SK-N-MC (cell line): ENCODE measurements at places on chromosomes 2 and 18.

- no peak for DNase-seq
These were observed 197.6 kb upstream of the CHST9 start for GRCh38 chr18:27382567-27383216.

DNA sequence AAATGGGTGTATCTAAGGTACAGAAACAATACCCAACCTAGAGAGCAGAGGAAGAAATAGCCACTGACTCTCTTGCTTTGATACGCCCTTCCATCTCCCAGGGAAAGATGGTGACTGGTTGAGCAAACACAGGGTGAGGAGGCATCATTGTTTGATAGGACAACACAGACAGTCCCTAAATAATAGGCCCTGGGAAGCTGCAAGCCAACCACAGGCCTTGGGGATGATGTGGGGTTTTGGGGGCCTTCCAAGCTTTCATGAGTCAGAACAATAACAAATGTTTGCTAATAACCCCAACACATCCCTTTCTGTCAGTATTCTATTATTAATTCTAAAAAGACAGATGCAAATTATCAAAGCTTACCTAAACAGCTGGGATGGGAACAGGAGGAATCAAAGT is 9.8 kb downstream of the LGALSL start:
- DNase-seq = no peak

DNA sequence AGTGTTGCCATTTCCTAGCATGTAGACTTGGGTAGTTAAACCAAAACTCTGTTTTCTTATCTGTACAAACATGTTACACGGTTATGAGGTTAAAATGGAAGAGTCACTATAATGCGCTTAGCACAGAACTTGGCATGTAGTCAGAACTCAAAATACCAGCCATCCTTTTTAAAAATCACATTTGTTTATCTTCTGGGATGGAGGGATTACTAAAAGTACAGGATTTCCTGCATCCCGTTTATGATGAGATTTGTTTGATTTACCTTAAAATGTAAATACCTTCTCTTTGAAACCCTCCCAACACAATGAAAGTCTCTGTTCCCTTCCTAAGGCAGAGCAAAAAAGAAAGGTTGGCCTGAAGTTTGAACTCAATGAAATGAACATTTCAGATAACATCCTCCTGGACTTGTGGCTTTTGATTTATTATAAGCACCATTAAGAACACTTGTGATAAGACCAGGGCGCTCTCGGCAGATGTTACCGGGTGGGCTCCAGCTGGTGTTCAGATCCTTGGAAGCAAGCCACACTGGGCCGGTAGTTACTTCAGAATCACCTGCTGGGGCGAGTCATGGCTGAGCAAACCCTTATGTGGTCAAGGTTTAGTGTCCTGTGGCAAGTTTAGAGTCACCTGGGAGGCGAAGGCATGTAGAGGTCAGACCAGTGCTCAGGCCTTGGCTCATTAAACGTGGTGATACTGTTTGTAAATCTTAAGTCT is 105.7 kb downstream of the MGAT5 start:
- no peak for DNase-seq

GRCh38 chr2:138959031-138959430 is 178.8 kb upstream of the NXPH2 start:
- DNase-seq = no peak

DNA sequence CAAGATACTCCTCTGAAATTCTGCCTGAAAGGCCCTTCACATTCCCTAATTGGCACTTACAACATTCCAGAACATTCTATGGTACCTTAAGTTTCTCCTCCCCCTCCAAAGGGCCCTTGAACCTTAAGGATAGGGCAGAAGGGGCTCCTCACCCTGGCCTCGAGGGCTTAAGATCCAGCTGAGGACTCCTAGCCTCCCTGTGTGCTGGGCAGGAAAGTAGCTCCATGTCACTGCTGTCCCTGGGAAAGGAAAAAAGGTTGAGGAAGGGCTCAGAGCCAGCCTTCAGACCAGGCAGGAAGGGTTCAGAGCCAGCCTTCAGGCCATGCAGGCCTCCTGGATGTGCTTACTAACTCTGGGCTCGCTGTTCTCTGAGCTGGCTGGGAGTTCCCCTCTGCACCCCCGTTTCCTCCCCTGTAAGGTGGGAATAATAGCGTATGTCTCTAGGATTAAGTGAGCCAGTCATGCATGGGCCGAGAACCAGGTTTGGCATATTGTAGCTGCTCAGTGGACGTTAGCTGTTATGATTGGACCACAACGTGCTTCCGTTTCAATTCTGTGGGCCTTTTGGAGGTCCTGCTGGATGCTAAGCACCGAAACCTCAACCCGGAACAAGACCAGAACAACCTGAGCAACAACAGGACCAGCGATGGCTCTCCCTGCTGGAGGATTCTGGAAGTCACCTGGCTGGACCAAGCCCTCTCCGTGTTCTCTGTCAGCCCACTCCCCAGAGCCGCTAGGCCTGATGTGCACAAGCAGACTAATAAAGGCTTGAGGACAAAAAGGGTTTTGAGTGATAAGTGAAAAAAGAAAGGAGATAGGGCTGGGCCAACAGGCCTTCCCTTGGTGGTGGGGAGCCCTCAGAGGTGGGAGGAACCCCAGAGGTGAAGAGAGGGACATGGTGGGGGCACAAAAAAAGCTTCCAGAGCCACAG is 1.0 kb upstream of the B3GNT7 start:
- no peak for DNase-seq

DNA sequence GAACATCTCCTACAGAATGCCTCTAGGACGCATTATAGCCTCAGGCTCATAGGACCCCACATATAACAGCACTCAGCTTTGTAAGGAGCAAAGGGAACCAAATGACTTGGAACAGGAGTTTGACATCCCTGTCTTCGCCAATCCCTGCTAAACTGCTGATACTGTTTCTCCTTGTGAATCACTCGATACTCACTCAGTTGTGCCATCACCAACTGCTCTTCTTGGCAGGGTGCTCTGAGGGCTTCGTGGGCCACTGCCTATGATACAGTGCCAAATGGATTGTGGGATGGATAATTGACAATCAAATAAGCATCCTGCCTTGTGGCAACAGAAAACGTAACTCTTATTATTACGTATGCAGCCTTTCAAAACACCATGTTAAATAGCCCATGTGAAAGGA is 396.3 kb downstream of the RIT2 start:
- no peak for DNase-seq

- DNase-seq = no peak
These were observed 22.8 kb downstream of the HPCAL1 start for GRCh38 chr2:10325278-10326145.

DNA sequence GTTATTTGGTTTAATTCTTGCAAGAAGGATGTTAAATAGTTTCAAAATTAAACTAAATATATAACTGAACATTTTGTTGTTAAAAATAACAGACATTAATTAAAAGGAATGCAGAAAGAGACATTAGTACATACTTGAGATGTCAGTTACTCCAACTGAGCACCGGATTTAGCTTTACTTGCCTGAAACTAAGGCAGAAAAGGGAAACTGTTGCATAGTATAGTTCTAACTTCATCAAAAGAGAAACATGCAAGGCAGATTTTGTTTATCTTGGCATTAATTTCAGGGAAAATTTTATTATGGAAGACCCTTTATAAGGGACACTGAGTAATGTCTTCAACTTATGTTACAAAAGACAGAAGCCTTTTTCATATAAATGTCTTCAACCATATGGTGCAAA is 218.3 kb downstream of the STK39 start:
- no peak for DNase-seq

DNA sequence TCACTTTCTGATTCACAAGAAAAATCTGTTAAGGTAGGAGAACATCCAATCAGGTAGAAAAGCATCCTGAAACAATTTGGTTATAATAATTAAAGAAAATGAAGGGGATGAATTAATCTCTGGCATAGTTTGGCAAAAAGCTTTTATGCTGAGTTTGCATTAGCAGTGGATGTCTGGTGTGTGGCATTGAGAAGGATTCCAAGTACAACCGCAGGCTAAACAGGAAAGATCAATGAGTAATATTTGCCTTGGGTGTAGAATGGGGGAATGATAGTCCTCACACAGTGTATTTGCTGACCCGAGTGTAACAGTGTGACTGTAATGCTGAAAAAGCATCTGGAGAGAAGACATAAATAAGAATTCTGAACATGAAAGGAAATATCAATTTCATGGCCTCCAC is 68.3 kb upstream of the SESTD1 start:
- DNase-seq = no peak

- no peak for DNase-seq
These were observed 587.3 kb downstream of the ARHGAP15 start for GRCh38 chr2:143716522-143716921.

GRCh38 chr2:3246928-3247714 is 130.5 kb downstream of the EIPR1 start:
- DNase-seq = no peak

GRCh38 chr2:239014458-239015217 is 166.8 kb downstream of the TWIST2 start:
- no peak for DNase-seq

DNA sequence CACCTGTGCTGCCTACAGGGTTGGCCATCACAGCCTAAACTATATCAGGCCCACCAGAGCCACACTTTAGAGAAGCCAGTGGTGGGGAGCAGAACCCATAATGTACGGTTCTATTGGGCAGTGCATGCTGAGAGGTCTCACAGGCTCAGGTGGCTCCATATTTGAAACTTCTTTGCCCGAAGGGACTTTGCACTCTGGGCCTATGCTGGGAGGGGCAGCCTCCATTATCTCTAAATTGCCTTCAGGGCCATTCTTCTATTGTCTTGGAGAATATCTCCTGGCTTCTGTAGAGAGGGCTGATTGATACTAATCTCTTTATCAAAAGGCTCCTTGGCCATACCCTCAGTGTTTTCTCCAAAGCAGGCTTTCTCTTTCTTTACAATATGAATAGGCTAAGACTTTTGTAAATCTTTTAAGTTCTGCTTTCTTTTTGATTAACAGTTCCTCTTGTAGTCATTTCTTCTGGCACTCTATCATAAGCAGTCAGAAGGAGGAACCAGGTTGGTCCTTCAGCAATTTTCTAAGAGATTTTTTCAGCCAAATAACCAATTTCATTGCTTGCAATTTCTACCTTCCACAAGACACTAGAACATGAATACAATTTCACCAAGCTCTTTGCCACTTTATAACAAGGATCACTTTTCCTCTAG is 44.5 kb downstream of the RPE start:
- no peak for DNase-seq
